Stimulated activated CD4-positive, alpha-beta T cell treated with anti-CD3 and anti-CD28 coated beads, Interleukin-2, amount 100 ng/mL, for 24 hours (primary cell): ENCODE measurements at places on chromosomes 1 and 21.

DNA sequence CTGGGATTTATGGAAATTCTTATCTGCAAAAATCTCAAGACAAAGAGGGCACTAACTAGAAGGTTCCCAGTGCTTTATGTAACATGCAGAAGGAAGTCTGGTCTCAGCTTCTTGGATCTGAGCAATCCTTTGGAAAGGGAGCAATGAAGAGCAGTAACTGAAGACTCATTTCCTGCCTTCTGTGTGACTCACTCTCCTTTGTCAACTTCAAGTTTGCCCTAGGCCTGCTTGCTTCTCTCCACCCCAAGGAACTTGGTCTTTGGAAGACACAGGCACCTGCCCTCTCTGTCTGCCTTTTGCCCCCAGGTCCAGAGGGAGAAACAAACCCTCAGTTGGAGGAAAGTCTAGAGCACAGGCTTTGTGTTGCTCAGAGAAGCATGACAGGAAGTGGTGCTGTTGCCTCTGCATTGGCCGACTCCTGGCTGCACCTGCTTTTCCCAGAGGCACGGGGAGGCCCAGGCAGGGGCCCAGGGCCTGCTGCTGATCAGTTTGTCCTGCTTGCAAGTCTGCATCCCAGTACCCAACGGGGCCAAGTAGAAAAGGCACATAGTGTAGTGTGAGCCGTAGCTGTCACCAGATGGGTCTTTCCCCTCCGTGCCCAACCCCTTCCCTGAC, 137.2 kb downstream of the DHRS3 start:
- DNase-seq = peak; percentile 30

GRCh38 chr1:38191461-38191860, 144.9 kb upstream of the POU3F1 start:
- DNase-seq = no peak

GRCh38 chr1:7705048-7705907, 65.8 kb upstream of the VAMP3 start:
- DNase-seq = peak; percentile 29

DNA sequence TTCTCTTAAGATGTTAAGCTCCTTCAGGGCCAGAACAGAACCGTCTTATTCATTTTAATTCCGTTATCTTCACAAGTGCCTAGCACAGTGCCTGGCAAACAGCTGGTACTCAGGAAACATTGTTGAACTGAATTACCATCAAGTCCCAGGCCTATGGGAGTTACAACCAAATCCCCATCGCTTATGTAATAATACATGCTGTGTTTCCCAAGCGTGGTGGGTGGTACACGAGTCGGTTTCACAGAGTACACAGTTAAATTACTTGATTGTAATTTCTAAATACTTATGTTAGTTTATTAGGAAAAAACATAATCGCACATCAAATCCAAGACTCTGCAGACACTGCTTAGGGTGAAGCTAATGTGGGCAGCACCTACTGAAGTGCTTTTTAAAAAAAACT, 1.0 kb downstream of the ANGEL2 start:
- DNase-seq = peak; percentile 3

DNA sequence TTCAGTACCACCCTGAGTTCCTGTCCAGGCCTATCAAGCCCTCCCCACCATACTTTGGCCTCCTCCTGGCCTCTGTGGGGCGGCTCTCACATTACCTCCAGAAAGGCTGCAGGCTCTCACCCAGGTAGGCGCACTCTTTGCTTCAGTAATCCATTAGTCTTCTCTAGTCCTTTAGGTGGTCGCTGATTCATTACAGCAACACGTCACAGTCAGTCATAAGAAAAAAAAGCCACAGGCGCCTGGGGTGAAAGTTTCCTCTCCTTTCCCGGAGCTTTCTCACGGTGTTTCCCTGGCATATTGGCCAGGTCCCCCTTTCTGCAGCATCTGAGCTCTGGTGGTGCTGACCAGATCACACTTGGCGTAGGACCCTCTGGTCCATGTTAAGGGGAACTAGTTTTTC, 12.1 kb downstream of the SLFNL1 start:
- DNase-seq = no peak

DNA sequence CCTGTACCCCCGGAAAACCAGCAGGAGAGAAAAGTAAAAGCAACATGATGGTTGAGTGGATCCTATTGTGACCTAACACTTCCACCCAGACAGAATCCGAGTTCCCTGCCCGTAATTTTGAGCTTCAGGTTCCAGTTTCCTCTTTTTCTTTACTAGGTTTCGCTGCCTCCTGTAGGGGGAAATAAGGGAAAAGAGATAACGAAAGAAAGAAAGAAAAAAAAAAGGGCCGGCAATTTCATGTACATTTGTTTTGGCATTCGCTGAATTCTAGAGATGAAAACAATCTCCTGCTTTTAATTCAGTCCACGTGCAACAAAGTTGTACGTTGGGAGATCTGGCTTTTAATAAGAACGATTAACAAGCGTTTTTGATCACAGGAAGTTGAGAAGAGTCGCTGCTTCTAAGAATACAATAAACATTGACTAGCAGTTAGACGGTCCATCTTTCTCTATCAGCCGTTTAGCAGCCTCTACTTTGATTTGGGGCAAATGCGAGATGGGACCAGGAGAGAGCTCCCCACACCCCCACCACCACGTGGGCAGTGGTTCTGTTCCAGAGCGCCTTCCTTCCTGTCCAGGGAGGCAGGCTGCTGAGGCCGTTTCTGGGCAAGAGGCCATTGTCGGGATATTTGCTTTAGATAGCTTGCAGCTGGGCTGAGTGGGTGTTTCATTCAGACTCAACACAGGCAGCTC, 155.9 kb upstream of the RUNX1 start:
- peak; percentile 31 for DNase-seq

- DNase-seq = no peak
Measured at GRCh38 chr1:180278194-180278515, 48.1 kb downstream of the LHX4 start.

- DNase-seq = no peak
Measured at GRCh38 chr1:58971629-58972140, 187.8 kb upstream of the JUN start.

- no peak for DNase-seq
Measured at GRCh38 chr1:3216015-3216391, 147.0 kb downstream of the PRDM16 start.

DNA sequence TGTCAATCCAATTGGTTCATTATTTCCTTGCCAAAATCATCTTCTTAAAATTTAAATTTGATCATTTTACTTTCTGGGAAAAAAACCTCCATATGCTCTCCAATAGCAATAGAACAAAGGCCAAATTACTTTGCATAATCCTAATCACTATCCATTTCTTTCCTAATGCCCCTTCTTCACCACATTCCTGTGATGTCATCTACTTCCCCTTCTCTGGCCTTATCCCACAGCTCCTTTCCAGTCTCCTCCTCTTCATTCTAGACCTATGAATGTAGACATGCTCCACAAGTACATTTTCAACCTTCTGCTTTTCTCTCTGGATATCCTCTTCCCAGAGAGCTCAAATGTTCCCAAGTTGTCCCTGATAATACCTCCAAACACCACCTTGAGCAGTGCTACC, 216.6 kb downstream of the MRPL39 start:
- no peak for DNase-seq

DNA sequence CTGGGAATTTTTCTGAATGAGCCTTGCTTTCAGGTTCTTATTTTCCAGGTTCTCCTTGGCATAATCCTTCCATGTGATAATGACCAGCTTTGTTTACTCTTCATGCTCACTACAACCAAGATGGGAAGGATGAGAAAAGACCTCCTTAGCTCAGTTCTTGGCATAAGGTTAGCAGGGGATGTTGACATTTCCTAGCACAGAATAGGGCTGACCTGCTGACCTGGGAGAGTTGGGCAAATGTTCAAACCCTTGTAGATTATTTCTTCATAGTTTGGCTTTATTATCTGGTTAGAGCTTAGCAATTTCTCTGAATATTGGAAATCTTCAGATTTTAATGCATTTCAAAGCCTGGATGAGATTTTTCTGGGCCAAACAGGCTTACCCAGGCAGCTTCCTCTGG, 23.6 kb upstream of the SYT6 start:
- no peak for DNase-seq

GRCh38 chr1:206463911-206464310, 6.4 kb upstream of the IKBKE start:
- DNase-seq = no peak

GRCh38 chr1:94541246-94542087, at the start of gene F3:
TSS of gene F3 (minus strand) at chr1:94541759. CDS start at chr1:94541636, 123 bp downstream.
- DNase-seq = peak; percentile 89

DNA sequence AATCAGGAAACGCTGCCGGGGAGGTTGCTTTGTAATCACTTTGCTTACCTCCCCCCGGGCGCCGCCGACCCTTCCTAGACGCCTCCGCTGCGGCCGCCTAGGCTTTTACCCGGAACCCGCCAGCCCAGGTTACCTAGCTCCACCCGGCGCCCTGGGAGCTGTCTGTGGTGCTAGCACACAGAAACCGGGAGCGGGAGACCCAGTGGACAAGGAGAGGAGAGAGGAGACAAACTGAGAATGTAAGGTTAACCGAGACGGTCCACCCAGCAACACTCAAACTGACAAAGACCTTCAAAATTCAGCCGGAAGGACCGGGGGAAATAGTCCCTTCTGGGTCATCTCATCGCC, 9.8 kb downstream of the BARHL2 start:
- DNase-seq = no peak

- no peak for DNase-seq
Measured at GRCh38 chr1:205438213-205439158, 16.6 kb upstream of the LEMD1 start.

DNA sequence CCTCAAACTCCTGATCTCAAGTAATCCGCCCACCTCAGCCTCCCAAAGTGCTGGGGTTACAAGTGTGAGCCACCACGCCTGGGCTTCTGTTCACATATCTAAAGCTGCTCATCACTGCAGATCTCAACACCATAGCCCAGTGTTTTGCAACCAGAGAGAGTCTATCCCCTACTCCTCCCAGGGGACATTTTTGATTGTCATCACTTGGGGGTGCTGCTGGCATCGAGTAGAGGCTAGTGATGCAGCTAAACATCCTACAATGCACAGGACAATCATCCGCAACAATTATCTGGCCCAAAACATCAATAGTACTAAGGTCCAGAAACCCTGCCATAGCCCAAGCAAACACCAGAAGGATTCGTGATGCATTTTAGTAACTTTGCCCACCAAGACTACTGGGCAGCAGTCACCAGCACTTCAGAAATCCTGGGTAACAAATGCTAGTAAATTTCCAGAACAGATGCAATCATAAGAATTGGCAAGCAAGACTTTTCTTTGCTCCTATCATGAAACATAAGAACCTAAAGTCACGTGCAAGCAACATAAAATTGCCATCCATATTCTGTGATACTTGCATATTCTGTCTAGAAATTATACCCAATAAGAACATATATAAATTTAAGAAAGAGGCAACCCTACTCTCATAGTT, 159.2 kb downstream of the APP start:
- no peak for DNase-seq

DNA sequence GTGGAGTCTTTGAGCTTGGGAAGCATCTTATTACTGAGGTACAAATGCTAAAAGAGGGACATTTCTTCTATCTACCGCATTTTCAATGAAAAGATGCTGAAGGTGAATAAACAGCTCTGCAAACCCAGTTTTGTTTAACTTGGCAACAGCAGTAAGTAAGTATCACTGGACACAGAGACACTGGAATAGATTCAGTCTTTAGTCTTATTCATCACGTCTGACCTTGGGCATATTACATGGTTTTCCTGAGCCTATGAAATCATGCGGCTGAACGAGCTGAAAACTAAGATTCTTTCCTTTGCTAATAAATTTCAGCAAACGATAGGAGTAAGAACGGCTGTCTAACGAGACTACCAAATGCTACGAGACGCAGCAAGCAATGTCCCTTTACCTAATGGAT, 207.4 kb downstream of the GABPA start:
- no peak for DNase-seq

DNA sequence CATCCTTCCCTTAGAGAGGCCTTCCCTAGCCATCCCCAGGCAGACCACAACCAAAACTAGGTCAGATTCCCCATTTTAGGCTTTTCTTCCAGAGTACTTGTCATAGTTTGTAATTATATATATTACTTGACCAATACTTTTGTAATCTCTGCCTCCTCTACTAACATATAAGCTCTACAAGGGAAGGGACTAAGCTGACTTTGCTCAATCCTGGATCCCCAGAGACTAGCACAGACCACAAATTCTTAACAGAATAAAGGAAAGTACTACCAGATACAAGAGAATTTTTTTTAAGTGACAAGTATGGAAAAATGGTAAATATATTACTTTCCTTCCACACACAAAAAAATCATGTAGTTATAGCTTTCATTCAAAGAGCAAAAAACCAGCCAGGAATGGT, 2.0 kb downstream of the ZMYM6 start:
- no peak for DNase-seq

GRCh38 chr1:4150262-4150661, 250.2 kb upstream of the C1orf174 start:
- no peak for DNase-seq

- no peak for DNase-seq
Measured at GRCh38 chr1:99347041-99347684, 82.9 kb downstream of the PLPPR4 start.

DNA sequence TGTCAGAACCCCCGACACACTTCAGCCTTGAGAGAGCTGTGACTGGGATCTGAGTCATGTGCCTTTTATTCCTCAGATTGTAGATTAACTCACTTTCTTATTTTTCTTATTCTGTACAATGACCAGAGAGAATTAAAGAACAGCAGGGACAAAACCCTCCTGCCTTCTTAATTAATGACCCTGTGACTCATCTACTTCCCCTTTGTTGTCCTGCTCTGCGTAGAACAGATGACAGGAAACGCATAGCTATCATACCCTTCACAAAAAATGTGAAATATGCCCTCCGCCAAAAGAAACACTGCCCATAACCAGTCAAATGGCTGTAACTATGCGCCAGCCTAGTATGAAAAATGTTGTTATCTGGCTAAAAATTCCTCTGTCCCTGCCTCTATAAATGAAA, 9.1 kb upstream of the PADI2 start:
- no peak for DNase-seq

GRCh38 chr1:185337246-185337645, 20.2 kb upstream of the IVNS1ABP start:
- DNase-seq = no peak

DNA sequence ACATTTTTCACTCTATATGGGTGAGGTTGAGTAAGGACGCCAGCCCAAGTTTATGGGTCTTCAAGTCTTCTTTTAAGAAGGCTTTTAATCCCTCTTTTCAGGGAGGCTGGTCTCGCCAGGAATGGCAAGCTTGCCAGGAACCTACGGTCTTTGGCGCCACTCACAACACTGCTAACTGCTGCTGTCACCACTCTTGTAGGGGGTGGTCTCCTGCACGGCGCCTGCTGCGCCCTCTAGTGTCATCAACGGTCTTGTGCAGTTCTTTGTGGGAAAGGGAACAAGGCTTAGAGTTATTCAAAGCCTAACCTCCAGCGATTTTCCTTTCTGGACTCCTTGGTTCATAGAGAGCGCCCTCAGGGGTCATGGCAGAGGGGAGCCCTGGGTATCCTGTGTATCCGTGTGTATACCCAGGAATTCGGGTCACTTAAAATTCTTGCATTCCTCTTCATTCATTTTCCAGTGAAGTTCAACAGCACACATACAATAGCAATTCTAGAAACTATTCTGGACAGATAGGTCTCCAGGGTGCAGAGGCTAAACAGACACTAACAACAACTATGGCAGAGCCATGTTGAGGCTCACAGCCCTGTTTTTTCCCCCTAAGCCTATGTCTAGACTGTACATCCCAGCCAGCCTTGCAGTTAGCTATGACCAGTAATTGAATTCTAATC, 392.8 kb upstream of the CAMK1G start:
- DNase-seq = peak; percentile 29
